Ovary (tissue), 10 donors: ENCODE measurements at places on chromosomes 11 and 22.
A peak's percentile ranks its signal among the peaks of the same experiment; 100 is the strongest.

- DNase-seq = peak; percentile 98
These were observed 18.4 kb downstream of the SELENOO start for GRCh38 chr22:50218996-50219727.

GRCh38 chr11:8683115-8683807 is 669 bp downstream of the RPL27A start:
- no peak for DNase-seq

DNA sequence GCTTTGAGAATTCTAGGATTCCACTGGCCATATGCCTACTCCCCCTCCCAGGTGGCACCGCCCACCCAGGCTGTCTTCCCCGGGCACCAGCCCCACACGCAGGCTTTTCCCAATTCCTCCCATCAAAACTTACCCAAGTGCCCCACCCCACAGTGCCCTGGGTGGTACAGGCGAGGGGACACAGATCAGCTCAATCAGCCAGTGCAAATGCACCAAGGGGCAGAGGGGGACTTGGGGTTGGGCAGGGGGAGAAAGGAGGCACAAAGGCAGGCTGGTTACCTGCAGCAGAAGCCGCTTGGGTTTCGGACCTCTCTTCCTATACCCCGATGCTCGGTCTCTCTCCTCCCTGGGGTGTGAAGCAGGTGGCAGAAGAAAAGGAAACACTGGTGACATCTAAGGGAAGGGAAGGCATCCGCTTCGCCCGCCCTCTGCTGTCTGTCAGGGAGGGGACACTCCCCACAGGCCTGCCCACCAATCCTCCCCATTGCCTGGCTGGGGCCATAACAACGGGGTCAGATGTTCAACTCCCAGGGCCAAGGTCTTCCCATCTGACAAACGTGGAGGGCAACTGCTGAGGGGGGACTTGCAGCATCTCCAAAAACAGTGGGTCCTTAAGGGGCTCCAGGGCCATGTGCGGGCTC is 14.0 kb downstream of the CBX7 start:
- no peak for DNase-seq

DNA sequence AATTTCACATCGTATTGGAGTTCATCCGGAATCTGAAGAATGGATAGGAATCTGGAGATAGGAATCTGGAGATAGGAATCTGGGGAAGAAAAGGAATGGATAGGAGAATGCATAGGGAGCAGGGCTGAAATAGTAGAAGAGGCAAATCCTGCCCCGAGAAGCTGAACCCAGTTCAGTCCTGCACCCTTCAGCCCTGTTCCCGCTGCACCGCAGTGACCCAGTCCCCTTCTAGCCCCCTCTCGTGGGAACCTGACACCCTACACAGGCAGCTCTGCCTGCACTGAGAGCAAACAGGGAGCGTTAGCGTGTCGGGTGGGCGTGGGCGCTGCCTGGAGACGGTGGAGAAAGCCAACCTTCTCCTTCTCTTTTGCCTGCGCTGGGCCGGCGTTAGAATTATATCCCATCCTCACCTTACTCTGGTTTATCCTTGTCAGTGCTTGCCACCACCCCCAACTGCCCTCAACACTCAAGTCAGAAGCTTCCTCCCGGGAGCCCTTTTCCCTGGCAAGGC is 1.0 kb upstream of the CCKBR start:
- no peak for DNase-seq

DNA sequence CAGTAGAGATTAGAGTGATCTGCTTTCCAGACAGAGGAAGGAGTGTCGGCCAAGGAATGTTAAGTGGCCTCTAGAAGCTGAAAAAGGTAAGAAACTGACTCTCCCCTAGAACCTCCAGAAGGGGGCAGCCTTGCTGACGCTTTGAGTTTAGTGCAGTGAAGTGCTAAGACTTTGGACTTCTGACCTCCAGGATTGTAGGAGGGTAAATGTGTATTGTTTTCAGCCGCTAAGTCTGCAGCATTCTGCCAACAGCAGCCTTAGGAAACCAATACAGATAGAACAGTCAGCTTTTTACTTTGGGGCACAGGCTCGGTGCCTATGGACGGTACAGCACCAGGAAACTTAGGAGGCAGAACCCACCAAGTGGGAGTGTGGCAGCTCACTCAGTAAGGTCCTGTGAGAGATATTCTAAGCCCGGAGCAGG is 3.6 kb upstream of the TBC1D22A start:
- DNase-seq = no peak

DNA sequence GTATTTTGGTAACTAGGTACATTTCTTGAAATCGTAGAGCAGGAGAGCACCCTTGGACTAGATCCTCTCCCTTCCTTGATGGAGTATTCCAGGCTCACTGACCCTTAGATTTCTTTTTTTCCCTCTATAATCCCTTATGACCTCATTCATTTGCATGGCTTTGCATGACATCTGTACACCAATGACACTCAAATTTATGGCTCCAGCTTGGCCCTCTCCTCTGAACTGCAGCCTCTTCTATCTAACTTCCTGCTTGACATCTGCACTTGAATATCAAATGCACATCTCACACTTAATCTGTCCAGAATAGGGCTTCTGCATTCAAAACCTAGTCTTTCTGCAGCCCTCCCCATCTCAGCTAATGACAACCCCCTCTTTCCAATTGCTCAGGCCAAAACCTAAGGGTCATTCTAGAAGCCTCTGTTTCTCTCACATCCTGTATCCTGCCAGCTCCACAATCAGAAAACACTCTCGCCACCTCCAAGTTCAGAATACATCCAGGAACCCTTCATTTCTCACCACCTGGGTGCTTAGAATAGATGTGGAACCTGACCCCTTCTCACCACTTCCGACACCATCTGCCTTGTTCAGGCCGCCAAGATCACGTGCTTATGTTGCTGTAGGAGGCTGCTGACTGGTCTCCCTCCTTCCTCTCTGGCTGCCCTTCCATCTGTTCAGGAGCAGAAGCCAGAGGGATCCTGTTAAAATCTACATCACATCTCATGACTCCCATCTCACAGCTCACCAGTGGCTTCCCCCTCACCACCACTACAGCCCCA is 138.9 kb upstream of the MTNR1B start:
- DNase-seq = no peak

- DNase-seq = no peak
These were observed 176.2 kb downstream of the SBF2 start for GRCh38 chr11:10117709-10118351.

GRCh38 chr22:19766511-19767426 is 6.2 kb downstream of the TBX1 start:
- DNase-seq = no peak

DNA sequence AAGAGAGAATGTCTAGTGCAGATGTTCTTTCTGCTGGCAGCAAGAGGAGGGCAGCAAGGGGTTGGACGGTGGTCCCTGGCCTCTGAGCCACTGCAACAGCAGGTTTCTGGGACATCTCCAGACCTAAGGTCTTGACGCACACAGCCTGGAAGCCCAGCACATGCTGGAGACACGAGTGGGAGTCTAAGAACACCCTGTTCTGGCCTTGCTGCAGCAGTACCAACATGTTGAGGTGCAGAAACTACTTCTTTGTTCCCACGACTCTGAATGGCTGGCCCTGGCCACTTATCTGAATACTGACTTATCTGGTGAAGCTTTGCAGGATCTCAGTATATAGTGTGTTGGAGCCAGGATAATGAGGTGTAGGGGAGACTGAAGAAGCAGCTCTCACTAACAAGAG is 6.8 kb downstream of the MICAL2 start:
- DNase-seq = peak; percentile 46

GRCh38 chr11:60240662-60241061 is 2.3 kb downstream of the MS4A4E start:
- no peak for DNase-seq

DNA sequence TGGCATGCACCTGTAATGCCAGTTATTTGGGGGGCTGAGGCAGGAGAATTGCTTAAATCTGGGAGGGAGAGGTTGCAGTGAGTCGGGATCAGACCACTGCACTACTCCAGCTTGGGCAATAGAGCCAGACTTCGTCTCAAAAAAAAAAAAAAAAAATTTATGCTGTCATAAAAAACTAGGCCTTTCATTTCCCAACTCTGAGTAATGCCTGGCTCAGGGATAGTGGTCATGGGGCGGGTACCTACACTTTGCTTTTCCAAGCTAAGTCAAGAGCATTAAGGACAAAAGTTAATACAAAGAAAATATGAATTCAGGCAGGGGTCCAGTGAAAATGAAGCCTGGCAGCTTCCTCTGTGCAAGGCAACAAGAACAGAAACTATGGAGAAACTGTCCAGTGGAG is 16.3 kb downstream of the CPSF7 start:
- DNase-seq = no peak

GRCh38 chr11:109960831-109961230 is 132.4 kb upstream of the ZC3H12C start:
- peak; percentile 80 for DNase-seq

DNA sequence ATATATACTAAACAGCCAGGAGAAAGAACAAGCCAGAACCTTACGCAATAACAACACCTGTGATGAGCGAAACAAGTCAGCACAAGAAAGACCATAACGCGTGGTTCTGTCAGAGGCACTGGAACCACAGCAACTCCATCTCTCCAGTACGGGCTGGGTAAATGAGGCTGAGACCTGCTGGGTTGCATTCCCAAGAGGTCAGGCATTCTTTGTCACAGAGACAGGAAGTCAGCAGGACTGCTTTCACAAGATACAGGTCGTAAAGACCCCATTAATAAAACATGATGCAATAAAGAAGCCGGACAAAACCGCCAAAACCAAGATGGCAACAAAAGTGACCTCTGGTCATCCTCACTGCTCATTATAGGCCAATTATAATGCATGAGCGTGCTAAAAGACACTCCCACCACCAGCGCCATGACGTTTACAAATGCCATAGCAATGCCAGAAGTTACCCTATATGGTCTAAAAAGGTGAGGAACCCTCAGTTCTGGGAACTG is 21.7 kb downstream of the TPST2 start:
- no peak for DNase-seq

- DNase-seq = peak; percentile 33
These were observed 1.3 kb downstream of the SSH3 start for GRCh38 chr11:67304511-67305113.

DNA sequence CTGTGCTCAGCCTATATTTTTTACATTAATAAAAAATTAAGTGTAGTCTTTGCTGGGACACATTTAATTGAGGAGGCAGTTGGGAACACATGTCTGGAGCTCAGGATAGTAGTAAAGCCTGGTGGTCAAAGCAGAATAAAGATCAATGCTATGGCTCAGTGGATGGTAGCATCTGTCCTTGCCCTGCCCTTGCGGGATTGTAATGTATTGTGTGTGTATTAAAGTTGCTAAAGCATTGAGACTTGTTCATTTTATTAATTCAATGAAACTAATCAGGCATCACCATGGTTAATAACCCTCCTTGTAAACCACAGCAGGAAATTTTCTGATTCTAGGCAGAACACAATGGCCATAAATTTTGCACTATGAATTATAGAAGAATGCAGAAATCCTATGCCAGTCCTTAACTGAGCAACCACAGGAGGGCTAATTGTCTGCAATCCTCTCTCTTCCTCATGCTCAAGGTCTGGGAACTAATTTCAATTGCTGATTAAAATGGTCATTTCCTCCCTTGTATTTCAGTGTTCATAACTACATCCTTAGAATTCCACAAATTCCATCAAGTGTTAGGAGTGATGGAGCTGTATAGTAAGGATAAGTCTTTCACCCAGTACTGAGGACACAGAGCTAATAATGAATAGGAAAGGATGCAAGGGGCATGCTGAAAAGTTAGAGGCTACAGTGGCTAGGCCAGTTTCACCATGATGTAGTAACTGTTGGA is 403.2 kb upstream of the DDI1 start:
- DNase-seq = no peak

DNA sequence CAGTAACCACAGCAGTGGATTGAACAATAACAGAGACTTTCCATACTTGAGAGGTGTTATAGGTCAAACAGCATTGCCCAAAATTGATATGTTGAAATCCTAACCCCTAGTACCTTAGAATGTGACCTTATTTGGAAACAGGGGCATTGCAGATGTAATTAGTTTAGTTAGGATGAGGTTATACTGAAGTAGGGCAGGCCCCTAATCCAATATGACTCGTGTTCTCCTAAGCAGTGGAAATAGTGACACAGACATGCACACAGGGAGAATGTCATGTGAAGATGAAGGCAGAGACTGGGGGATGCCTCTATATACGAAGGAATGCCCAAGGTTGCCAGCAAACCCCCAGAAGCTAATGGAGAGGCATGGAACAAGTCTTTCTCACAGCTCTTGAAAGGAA is 270.5 kb downstream of the TENM4 start:
- no peak for DNase-seq

DNA sequence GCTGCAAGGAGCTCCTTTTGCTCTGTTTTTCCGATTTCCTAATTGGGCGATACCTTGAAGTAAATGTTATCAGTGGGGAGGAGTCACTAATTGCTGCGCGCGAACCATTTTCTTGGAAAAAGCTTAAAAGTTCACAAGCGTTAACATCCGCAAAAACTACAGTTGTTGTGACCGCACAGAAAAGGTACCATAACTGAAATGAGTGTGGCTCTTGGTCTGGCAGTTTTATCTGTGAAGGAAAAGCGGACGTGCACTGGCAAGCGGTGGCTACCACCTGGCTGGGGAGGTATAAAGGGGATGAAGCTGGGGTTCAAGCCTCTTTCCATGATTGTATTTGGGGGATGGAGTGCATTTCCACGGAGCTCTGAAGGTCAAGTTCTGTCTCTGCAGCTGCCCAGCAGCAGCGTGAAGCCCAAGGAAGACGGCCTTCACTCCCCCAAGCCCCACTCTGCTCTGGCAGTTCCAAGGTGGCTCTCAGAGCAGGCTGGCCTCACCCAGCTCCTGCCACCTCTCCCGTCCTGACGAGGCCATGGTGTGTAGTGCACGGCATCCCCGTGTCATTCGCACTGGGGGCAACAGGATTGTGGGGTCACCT is 27.5 kb downstream of the MOV10L1 start:
- DNase-seq = no peak

GRCh38 chr11:19605520-19606371 is 106.9 kb upstream of the NAV2 start:
- no peak for DNase-seq

GRCh38 chr11:103997082-103997481 is 39.4 kb upstream of the DDI1 start:
- DNase-seq = no peak

DNA sequence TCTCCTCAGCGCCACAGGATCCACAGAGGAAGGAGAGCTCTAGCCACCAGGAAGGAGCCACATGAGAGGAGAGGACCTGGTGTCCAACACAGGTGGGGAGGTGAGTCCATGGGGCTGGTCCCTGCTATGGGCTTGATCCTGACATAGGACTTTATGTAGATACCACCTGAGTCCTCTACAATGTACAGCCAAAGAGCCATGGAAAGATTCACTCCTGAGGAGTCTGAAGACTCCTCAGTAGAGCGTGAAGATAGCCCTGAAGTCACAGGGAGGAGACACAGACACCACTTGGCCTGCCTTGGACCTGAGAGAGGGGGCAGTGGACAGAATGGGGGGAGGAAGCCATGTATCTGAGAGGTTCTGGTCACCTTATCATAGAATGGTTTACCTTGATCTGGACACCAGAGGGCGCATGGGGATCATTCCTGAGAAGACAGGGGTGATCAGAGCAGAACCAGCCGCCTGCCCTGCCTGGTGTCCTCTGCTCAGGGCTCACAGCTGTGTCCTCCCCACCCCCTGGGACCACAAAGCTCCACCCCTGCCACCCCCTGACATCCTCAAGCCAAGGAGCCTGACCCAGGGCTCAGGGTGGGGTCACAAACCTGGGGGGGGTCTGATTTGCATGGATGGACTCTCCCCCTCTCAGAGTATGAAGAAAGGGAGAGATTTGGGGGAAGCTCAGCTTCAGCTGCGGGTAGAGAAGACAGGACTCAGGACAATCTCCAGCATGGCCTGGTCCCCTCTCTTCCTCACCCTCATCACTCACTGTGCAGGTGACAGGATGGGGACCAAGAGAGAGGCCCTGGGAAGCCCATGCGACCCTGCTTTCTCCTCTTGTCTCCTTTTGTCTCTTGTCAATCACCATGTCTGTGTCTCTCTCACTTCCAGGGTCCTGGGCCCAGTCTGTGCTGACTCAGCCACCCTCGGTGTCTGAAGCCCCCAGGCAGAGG is 77.0 kb downstream of the ZNF280B start:
- DNase-seq = peak; percentile 45
